ENCODE measurements at places on chromosomes 5 and 9. TPM values are rescaled to one million over a fixed set of nuclear protein-coding genes. Genes with fewer than 3 reads are reported as not detected.

Gene GARIN3
- total RNA-seq, result not detected

Gene PKD2L2
- total RNA-seq, result not detected

Gene NXNL2
- 0.88 TPM for total RNA-seq

Gene INVS
- total RNA-seq, result 18.7 TPM

Gene KIAA0825
- total RNA-seq, result 14.1 TPM

Gene ANKRD20A1
- 96.8 TPM for total RNA-seq

Gene SLC6A18
- total RNA-seq, result not detected

Gene TEK
- total RNA-seq, result 5.5 TPM

Gene PTBP3
- total RNA-seq, result 44.8 TPM

Gene ZNF608
- 21.2 TPM for total RNA-seq

Gene GPR151
- 0.47 TPM for total RNA-seq

Gene GLRA1
- total RNA-seq, result 2.1 TPM

Gene FOXD4L5
- 1.2 TPM for total RNA-seq

Gene PANK3
- total RNA-seq, result 63.9 TPM

Gene NKD2
- 9.1 TPM for total RNA-seq

Gene RFESD
- 2.9 TPM for total RNA-seq

Gene OR1J2
- total RNA-seq, result not detected

Gene GRIN1
- 680 TPM for total RNA-seq

Gene HTR1A
- total RNA-seq, result 19.7 TPM

Gene MEIKIN
- total RNA-seq, result 6.3 TPM

Gene FREM1
- 4.6 TPM for total RNA-seq

Gene PTGES
- 3.0 TPM for total RNA-seq

Gene IFNA13
- total RNA-seq, result 2.1 TPM

Gene LECT2
- total RNA-seq, result not detected

Gene FOXD4L6
- total RNA-seq, result 1.3 TPM

Data from dorsolateral prefrontal cortex (tissue), 122 donors.